Thoracic aorta (tissue), 2 donors: ENCODE measurements at places on chromosomes 4 and X. TPM values are rescaled to one million over a fixed set of nuclear protein-coding genes. Genes with fewer than 3 reads are reported as not detected.
A peak's percentile ranks its signal among the peaks of the same experiment; 100 is the strongest.

- DNase-seq, result no peak
Measured at GRCh38 chr4:101229116-101229515, 118.2 kb downstream of the PPP3CA start.

GRCh38 chr4:22692736-22693135 lies at the start of gene GBA3:
TSS of gene GBA3 (plus strand) at chr4:22692937.
- DNase-seq, result no peak

DNA sequence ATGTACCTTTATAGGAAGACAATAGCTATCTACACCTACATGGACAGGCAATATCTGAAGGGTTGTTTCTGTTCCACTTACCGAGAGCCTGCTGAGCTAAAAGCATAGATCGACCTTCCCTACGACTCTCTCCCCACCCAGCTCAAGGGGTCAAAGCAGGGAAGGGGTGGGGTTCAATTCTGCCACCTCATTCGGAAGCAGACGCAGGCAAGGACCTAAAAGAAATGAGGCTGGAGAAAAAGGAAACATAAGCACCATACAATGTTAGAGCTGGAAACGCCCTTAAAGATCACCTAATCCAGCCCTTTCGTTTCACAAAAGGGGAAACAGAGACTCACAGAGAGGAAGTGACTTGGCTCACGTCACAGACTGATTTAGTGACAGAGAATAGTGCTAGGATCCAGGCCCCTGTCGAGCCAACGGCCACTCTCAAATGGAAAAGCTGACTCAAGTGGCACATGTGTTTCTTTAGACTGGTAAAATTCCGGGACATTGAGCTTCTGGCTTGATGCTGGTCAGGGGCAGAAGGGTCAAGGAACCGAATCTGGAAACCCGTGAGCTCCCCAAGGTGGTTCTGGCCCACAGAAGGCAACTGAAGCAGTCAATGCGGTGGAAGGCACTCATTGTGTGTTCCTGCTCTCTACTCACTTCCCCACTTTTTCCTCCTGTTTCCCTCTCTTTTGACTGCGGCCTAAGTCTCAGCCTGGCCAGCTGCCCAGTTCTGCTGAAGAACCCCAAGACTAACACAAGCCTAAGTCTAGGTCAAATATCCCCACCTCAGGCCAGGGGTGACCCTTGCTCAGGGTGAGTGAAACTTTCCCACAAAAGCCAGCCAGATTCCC lies 7.5 kb downstream of the SEPTIN6 start:
- no peak for DNase-seq

IL2RG gene
- 4.9 TPM for total RNA-seq

USP38 gene
- 22.9 TPM for total RNA-seq

SCFD2 gene
- 27.4 TPM for total RNA-seq

- no peak for DNase-seq
Measured at GRCh38 chr4:80989921-80990544, 40.5 kb upstream of the BMP3 start.

TBX22 gene
- not detected for total RNA-seq

DNA sequence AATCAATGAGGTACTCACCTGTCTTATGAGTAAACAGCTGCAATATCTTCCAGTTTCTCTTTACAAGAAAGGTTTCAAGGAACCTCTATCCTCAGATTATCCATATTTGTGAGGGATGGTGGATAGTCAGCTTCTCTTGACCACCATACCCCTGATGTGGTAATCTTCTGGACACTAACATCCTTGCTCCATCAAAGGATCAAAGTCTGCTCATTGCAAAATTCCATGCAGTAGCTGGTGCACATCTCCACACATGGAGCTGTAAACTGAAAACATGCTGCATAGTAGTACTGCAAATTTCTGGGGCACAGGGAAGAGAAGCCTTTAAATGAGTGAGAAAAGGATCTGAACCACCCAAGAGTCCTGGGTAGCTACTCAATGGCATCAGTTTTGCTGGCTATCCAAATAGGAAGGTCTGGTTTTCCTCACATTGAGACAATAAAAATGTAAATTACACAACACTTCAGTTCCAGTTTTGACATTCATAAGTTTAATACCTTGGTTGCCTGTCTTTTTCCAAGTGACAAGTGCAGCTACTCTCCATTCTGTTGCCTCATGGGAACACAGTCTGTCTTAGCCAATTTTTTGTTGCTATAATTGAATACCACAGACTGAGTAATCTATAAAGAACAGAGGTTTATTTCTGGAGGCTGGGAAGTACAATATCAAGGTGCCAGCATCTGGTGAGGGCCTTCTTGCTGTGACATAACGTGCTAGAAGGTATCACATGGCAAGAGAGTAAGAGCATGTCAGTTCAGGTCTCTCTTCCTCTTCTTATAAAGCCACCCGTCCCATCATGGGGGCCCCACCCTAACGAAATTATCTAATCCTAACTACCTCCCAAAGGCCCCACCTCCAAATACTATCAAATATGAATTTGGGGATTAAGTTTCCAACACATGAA lies 34.4 kb upstream of the ARHGEF6 start:
- no peak for DNase-seq

MID2 gene
- 24.7 TPM for total RNA-seq

DNA sequence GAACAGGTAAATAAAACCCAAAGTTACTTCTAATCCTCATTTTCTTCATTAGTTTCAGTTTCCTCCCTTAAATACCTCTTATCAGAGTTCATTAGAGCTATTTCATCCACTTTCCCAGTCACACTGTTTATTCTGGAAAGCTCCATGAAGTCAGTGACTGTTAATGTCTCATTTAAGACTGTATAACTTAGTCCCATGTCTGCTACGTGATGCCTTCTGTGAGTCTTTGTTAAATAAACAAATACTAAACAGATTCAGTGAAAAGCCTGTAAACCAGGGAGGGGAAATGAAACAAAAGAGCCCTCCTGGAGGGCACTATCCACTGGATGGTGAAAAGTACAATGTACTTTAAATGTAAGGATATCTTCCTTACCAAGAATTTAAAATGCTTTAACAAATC lies 24.7 kb downstream of the ACE2 start:
- no peak for DNase-seq

DNA sequence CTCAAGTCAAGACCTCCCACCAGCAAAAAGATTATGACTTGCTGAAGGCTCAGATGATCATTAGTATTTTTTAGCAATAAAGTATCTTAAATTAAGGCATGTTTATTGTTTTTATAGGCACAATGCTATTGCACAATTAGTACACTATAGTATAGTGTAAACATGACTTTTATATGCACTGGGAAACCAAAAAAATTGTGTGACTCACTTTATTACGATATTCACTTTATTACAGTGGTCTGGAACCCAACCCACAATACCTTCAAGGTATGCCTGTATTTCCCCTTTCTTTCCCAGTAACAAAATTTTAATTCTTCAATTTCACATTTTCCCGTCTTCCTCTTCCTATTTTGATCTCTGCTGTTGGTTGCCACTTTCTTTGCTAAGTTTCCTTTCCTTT lies 37.7 kb downstream of the ZCCHC12 start:
- no peak for DNase-seq

- DNase-seq, result no peak
Measured at GRCh38 chr4:176949029-176949428, 156.3 kb upstream of the VEGFC start.

CT45A1 gene
- not detected for total RNA-seq

GPAT3 gene
- 6.6 TPM for total RNA-seq

- DNase-seq, result no peak
Measured at GRCh38 chrX:65493431-65493830, 41.2 kb downstream of the LAS1L start.

- no peak for DNase-seq
Measured at GRCh38 chr4:140344101-140344500, 29.3 kb upstream of the SCOC start.

- no peak for DNase-seq
Measured at GRCh38 chr4:53863736-53864365, 200.6 kb downstream of the CHIC2 start.

- no peak for DNase-seq
Measured at GRCh38 chrX:24777660-24778059, 83.9 kb downstream of the POLA1 start.

- no peak for DNase-seq
Measured at GRCh38 chr4:40232610-40233009, 35.8 kb downstream of the RHOH start.

GRCh38 chr4:118941149-118941548 lies 52.5 kb downstream of the SYNPO2 start:
- no peak for DNase-seq

GRCh38 chr4:168972596-168972995 lies 37.5 kb downstream of the CBR4 start:
- DNase-seq, result no peak

- no peak for DNase-seq
Measured at GRCh38 chr4:94251094-94251493, 43.4 kb downstream of the SMARCAD1 start.

DNA sequence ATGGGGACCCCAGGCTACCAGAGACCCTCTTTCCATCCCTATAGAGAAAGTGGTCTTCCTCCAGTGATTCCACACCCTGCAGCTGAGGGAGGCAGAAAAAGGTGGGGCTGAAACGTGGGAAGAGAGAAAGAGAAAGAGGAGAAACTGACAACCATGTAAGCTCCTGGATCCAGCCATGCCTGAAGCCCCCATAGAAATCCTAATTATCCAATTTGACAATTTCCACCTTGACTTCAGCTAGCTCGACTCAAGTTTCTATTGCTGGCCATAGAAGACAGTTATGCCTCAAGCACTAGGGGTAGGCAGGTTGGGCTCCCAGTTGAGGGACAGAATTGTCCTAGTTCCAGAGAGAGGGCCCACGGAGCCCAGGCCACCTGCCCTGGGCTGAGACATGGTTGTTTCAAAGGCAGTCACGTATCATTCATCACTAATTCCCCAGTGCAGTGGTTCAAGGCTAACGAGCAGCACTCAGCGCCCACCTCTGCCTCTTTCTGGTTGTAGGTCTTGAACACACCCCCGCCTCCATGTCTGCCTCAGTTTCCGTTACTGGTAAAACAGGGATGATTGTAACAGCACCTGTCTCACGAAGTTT lies 39.8 kb upstream of the ASMTL start:
- DNase-seq, result no peak

GRCh38 chr4:22363036-22363435 lies 152.8 kb downstream of the ADGRA3 start:
- DNase-seq, result no peak

- DNase-seq, result no peak
Measured at GRCh38 chrX:50204364-50204899, at the start of gene CCNB3. TSS of gene CCNB3 (plus strand) at chrX:50204765. CDS start at chrX:50285164, 80,399 bp downstream.

GRCh38 chrX:152907084-152907651 lies 9.3 kb downstream of the ZNF185 start:
- no peak for DNase-seq

DNA sequence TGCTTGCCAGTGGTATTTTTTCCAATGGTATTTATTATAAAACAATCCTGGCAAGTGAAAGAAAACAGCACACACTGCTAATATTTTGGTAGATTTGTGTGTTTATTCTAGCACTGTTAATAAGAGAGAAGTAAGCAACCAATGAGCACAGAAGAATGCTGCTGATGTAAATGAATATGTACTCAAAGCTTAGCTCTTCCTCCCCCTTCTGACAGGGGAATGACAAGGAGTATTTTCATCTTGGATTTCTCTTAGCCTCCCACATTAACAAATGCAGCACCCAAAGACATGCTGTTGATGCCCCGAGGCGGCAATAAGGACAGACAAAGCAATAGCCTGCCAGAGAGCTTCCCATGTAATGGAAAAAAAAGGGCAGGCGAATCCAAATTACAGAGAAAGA lies 18.6 kb downstream of the ARHGAP6 start:
- no peak for DNase-seq

RASGEF1B gene
- total RNA-seq, result 42.0 TPM

DNA sequence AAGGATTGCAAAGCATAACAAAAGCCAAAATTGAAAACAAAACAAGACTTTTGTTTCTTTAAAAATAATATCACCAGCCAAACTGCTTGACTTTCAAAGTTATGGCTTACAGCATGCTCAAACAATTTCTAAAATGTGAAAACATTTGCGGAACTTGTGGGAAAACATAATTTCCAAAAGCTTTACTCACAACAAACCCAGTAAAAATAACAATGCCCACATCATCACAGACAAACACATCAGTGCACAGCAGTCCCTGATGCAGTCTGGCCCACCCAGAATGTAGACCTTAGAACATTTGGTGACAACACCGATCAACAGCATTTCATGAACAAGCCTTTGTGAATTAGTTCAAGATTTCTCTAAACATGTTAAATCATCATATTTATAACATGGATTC lies 98.9 kb downstream of the ARHGAP6 start:
- DNase-seq, result no peak

TRAM1L1 gene
- total RNA-seq, result 0.68 TPM

- DNase-seq, result no peak
Measured at GRCh38 chrX:69762340-69762739, 146.4 kb downstream of the EDA start.

GRCh38 chr4:74473155-74473811 lies 28.3 kb downstream of the AREG start:
- DNase-seq, result peak; percentile 7

- DNase-seq, result no peak
Measured at GRCh38 chrX:120781403-120781802, 94.3 kb downstream of the CT47B1 start.

ZNF630 gene
- 3.2 TPM for total RNA-seq

MAPK10 gene
- 44.7 TPM for total RNA-seq

GRCh38 chr4:31557437-31557836 lies 837.3 kb downstream of the PCDH7 start:
- no peak for DNase-seq

DNA sequence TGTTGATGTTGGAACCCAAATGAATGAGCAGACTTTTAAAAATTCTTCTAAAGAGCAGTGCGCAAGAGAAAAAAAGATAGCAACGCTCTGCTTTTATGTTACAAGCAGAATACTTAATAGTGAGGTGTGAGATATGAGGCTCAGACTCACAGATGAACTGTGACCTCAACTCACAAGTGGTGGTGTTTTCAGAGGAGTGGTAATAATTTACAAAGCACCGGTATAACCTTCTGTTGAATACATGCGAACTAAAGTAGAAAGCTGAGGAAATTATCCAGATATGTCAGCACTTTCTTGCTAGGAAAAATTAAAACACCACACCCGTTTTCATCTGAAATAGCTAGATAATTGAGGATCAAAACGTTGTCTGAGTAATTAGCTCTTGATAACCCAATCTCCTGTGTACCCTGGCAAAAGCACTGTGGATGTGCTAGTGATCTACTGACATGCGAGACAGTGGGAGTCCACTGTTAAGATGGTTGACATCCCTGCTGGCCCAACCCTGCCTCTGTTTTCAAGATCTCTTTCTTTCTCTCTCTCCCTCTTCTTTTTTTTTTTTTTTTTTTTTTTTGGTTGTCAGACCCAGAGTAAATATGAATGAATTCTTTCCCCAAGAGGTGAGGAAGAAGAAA lies 6.9 kb upstream of the TLL1 start:
- no peak for DNase-seq

DNA sequence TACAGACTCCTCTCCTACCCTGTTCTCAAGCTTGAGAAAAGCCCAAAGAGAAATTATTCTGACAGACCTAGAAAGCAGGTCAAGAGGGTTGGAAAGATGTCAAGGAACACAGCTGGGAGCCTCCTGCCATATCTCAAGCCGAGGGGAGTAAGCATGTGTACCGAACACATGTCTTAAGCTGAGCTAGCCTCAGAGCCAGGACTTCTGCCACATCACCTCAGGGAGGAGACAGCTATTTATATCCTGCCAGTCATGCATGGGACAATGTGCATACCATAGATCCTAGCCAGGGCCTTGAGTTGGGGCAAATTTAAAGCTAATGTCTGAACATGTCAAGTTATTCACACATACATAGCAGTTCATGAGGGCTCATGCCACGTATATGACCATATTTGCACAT lies 11.8 kb downstream of the TMEM31 start:
- no peak for DNase-seq

GRCh38 chr4:55609393-55609866 lies 17.4 kb upstream of the PDCL2 start:
- no peak for DNase-seq

GRCh38 chrX:13285229-13285628 lies 34.6 kb downstream of the ATXN3L start:
- no peak for DNase-seq

CLGN gene
- total RNA-seq, result 0.21 TPM
